Large intestine (tissue), 12 donors: ENCODE measurements at places on chromosomes 2 and 18.

GRCh38 chr2:60934165-60934722 lies 52.9 kb downstream of the REL start:
- DNase-seq: no peak

DNA sequence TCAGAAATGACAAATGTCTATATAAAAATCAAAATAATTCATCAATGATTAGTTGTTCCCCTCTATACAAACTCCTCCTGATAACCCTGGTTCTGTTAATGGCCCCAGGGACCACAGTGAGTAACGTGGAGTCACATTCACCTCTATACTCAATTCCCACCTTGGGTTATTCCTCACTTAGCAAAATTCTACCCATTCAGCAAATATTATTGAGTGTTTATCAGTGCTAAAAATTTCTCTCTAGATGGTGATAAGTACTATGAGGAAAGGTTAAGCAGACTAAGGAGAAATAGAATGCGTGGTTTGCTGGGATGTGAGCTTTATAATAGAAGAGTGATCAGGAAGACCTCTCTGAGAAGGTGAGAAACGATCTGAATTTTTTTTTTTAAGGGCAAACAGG lies 1124.5 kb downstream of the BCL11A start:
- DNase-seq: no peak

- DNase-seq: no peak
These were observed 93.5 kb upstream of the OTOS start for GRCh38 chr2:240233885-240234502.

- DNase-seq: no peak
These were observed 158.9 kb downstream of the VAPA start for GRCh38 chr18:10072671-10073175.

DNA sequence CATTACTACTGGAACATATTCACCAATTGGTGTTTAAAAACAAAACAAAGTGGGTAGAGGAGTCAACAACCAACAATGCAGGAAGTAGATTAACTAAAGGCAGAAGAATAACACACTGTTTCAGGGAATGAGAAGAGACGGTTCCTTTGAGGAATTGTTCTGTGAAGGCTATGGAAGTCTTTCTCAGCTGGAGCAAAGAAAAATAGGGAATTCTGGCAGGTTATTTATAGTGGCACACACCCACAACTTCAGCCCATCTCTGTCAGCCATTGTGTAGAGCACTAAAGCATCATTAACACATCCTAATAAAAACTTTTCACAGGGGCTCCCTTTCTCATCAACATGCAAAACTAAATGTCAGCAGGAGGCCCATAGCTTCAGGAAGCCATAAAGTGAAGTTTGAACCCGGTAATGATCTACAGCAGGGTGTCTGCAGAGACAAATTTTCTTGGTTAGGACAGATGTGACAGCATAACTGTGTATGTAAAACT lies 113.6 kb downstream of the CDH2 start:
- DNase-seq: no peak
